ENCODE measurements at places on chromosomes 1 and 21. TPM values are rescaled to one million over a fixed set of nuclear protein-coding genes. Genes with fewer than 3 reads are reported as not detected.

The MAD2L2 gene
- 37.4 TPM for total RNA-seq

The MANEAL gene
- 26.8 TPM for total RNA-seq

The PTPN7 gene
- total RNA-seq, result 0.25 TPM

The PADI4 gene
- total RNA-seq, result 0.98 TPM

The FOXD2 gene
- total RNA-seq, result 0.25 TPM

The AQP10 gene
- not detected for total RNA-seq

The ASTN1 gene
- 72.5 TPM for total RNA-seq

The C1orf141 gene
- 0.25 TPM for total RNA-seq

The ZBTB18 gene
- 364 TPM for total RNA-seq

The UMODL1 gene
- not detected for total RNA-seq

The CNR2 gene
- under 0.01 TPM for total RNA-seq

The FAM229A gene
- total RNA-seq, result 2.2 TPM

The SCYL3 gene
- 8.6 TPM for total RNA-seq

The ZYG11A gene
- total RNA-seq, result 0.25 TPM

The LIPI gene
- total RNA-seq, result not detected

Data from temporal lobe (tissue), 4 donors.